ENCODE measurements at places on chromosomes 12 and 14. TPM values are rescaled to one million over a fixed set of nuclear protein-coding genes. Genes with fewer than 3 reads are reported as not detected.
A peak's percentile ranks its signal among the peaks of the same experiment; 100 is the strongest.

Gene NPAS3
- total RNA-seq, result 1.1 TPM

Gene FSCB
- not detected for total RNA-seq

Gene KERA
- not detected for total RNA-seq

Gene ESPL1
- 0.17 TPM for total RNA-seq

Gene YLPM1
- 26.4 TPM for total RNA-seq

Gene PRDM4
- total RNA-seq, result 12.5 TPM

Gene TSPAN19
- total RNA-seq, result not detected

Gene KRT71
- total RNA-seq, result not detected

Gene PLD4
- 0.27 TPM for total RNA-seq

Gene BTBD6
- total RNA-seq, result 51.6 TPM

DNA sequence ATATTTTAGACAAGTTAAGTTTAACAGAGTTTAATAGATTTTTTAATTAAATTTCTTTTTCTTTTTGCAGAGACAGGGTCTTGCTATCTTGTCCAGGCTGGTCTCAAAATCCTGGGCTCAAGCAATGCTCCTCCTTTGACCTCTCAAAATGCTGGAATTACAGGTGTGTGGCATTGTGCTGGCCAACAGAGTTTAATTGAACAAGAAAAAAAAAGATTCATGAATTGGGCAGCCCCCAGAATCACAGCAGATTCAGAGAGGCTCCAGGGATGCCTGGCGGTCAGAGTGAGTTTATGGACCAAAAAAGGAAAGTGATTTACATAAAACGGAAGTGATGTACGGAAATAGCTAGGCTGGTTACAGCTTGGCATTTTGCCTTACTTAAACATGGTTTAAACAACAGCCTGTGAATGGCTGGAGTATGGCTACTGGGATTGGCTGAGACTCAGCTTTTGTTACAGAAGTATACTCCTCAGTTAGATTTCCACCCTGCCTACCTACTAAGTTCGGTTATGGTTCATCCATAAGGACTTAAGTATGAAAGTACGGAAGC is 14.5 kb upstream of the TESPA1 start:
- DNase-seq, result no peak

DNA sequence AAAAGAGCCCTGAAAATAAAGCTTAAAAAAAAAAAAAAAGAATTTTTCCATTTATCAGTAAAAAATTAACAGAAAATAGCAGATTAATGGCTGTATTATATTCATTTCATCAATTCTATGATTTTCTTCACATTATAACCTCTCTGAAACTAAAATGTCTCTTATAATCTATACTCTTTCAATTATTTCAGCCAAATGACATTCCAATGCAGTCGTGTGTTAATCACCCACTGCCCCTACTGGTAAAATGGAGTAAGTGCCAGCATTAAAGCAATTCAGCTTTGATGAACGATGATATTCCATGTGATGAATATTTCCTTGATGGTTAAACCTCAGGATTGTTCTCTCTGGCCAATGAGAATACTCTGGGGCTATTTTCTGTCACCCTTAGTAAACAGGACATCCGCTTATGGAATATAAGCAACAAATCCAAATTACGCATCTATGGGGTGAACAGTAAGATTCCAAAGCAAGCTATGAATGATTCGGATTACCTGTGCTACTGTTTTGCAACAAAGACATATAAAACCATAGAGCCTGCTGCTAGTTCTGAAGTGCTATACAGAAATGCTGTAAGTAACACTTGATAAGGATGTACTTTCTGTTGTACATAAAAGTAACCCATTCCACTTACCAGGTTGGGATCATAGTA is 20.3 kb upstream of the SYCP3 start:
- no peak for DNase-seq

- no peak for DNase-seq
Measured at GRCh38 chr12:90262251-90262650, 553.6 kb upstream of the ATP2B1 start.

GRCh38 chr14:95601650-95602049 is 66.8 kb downstream of the GLRX5 start:
- no peak for DNase-seq

DNA sequence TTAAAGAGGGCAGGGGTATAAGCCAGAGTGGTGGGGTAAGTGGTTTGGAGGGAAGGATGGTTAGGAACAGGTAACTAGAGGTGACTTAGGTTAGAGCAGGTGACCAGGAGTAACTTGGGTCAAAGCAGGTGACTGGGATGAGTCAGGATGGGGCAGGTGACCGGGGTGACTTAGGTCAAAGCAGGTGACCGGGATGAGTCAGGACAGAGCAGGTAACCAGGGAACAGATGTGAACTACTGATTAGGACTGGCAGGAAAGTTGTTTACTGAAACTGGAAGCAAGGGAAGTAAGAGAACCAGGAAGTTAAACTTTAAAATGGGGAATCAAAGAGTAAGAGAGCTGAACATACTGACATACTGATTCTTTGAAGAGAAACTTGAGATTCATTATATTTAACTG is 57.4 kb downstream of the FSCB start:
- DNase-seq, result no peak

GRCh38 chr14:90781876-90782275 is 34.4 kb downstream of the TTC7B start:
- no peak for DNase-seq

DNA sequence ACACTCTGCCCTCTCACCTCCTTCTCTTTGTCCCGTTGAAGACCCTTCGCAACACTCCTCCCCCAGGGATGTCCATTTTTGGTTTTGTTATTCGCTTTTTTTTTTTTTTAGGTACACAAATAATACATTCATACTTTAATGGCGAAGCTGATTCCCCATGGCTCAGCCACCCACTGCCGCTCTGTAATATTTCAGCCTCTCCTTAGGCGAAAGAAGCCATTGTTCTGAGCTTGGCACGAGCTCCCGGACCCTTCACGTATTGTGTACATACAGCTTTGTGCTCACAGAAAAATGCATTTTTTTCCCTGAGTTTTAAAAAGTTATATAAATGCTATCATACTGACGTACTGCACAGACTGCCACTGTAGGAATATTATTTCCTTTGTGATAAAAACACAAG is 115.0 kb downstream of the TMEM132C start:
- DNase-seq, result no peak

- no peak for DNase-seq
Measured at GRCh38 chr12:130422676-130423075, 85.0 kb downstream of the PIWIL1 start.

DNA sequence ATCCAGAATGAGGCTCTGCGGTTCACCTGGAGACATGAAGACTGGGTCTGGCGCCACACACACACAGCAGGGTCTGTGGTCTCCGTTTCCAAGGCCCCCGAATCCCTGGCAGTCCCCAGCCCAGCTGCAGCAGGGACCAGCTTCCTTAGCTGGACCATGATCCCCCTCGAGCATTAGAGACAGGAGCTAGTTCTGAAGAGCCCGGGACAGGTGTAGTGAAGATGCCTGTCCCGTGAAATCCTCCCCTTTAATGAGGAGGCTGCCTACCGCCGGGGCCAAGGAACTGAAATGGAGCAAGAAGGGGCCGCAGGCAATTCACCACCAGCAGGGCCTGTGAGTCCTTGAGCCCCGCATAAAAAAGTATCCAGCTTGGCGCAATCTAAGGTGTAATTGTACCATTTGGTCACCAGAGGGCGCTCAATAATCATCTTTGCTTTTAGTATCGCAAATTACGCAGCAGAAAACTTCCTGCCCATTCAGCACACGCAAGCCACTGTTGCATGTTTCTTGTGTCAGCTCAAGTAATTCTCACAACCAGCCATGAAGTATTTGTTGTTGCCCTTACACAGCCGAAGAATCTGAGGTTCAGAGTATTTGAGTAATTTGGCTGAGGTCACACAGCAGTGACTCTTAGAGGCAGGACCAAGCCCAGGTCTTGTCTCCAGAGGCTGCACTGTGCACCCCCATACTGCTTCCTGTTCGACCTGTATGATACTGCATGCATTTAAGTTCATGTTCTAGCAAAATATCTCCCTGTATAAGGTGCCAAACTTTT is 54.3 kb upstream of the PPP2R5C start:
- DNase-seq, result no peak

DNA sequence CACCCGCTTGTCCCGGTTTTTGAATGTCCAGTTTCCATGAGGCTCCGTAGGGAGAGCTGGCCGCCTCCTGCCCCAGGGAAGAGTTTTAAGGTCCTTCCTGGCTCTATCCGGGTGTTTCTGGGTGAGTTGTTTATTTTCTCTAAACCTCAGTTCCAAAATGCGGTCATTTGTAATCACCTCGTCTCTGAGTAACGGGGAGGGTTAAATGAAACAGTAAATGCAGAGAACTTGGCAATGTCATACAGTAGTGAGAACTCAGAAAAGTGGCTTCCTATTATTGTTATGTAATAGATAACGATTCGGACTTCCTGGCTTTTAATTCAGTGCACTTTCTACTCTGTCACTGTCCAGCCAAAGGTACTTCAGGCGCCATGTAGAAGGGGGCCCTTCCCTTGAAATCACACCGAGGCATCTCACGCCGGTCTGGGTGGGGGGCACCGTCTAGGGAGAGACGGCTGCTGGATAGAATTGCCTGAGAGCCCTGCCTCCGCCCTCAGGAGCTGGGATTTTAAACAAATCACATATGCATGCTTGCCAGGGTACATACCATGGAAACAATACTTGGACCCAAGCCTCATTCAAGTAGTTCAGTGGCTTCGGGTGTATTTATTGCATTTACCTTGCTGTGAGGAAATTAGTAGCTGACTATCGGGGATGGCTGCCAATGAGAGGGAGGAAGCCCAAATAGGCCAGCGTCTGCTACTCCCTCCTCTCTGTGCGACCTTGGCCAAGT is 26.4 kb downstream of the NOS1 start:
- DNase-seq, result no peak

DNA sequence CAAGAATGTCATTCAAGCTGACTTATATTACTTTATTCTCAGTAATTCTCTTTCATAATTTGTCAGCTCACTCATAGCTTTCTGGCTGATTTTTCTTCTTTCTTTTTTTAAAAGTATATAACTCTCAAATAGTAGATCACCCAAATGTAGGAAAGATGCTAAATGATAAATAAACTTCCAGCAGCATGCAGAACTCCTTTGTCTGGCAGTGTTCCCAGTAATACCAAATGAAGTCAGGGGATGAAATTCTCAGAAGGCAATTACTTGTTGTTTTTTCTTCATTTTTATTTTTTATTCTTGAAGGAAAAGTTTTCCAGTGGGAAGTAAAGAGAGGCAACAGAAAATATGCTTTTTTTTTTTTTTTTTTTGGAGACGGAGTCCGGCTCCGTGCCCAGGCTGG is 133.3 kb upstream of the SLCO1C1 start:
- DNase-seq, result no peak

DNA sequence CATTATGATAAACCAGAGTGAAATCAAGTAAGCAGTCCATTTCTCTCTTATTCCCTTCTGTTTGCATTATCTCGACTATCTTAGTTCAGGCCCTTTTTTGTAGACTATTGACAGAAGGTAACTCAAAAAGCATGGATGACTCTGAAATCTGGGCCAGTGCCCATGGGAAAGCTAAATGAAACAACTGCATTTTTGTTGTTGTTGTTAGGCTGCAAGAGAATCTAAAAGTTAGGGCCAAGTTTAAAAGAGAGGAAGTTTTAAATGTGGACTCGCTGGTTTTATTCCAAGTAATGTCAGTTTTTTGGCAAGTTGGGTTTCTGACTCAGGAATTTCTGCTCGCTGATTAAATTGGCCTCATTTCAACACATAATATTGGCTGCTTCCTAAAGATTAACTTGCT is 201.1 kb downstream of the PIK3C2G start:
- no peak for DNase-seq

GRCh38 chr14:67722293-67722692 is 20.6 kb downstream of the RDH12 start:
- DNase-seq, result peak; percentile 85

GRCh38 chr12:70045036-70045435 is 198.2 kb upstream of the CNOT2 start:
- DNase-seq, result no peak

DNA sequence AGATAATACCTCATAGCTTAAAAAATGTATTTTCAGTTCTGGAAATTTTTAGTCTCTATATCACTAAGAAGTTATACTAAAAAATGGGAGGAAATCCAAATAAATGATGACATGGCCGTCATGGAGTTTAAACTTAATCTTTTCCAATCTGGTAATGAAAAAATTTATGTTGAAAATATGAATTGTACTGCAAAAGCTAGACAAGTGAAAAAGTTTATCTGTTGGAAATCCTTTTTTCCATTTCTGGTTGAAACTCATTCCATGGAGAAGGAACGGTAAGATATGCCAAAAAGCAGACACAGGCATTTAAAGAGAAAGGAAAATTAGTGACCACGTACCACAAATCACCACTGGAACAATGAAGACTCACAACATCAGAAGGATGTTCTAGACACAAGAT is 314.2 kb upstream of the PRICKLE1 start:
- no peak for DNase-seq

DNA sequence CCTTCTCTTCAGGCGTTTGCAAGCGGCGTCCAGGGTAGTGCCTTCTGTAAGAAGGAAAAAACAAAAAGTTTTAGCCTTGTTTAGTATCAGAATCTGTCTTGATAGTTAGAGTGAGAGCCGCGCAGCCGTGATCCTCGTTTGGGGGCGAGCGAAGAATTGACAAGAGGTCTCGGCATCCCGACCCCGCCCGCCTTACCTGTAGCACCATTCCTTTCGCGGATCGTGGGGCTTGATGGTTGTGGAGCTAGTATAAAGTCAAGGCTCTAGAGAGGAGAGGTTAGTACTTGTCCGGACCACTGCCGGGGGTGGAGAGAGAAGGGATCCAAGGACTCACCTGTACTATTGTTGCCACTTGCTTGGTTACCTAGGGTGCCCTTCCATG is 494 bp downstream of the TMTC3 start:
- DNase-seq, result peak; percentile 29

GRCh38 chr14:94129758-94130414 is 482 bp upstream of the IFI27L2 start:
- peak; percentile 58 for DNase-seq

DNA sequence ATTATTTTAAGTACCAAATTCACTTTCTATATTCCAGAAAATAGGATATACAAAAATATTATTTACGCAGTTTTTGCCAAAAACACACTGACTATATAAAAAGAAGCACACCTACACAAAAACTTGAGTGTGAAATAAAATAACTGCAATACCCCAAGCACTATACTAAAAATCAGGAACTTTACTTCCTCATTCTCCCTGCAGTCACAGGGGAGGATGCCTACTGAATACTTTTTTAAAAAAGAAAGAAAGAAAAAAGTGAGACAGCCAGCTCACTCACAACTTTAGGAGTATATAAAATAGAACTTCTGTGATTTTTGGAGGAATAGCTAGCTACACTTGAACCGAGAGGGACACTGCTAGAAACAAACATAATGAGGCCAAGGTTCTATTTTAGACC is 12.2 kb downstream of the RPS6KA5 start:
- DNase-seq, result no peak

DNA sequence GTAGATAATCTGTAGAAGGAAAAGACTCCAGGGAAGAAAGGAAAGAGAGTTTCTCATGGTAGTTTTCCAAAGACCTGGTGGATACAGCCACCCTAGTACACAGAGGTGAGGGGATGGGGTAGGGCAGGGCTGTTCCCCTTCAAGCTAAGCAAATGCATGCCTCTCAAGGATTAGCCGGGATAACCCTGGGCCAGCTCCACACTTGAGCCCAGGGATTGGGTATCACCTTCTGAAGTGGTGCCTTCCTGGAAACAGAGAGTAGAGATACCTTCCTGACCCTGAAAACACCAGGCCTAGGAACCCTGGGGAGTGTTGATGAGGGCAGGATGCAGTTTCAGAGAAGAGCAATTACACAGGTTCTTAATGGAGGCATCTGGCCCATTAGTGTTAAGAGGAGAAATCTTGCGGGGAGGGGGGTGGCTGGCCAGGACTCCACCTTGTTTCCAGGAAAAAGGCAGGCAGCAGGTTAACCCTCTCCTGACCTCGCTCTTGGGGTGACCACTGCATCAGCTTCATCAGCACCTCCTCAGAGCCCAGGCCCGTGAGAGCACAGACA is 106.9 kb upstream of the TMEM233 start:
- DNase-seq, result no peak

- no peak for DNase-seq
Measured at GRCh38 chr14:67477926-67478799, 10.4 kb downstream of the TMEM229B start.

Data from left ventricle myocardium superior (tissue), 1 donor.